ENCODE measurements at places on chromosomes 7 and 10.

- DNase-seq: no peak
Observed at GRCh38 chr10:122087436-122087835, 98.5 kb downstream of the TACC2 start.

- DNase-seq: no peak
Observed at GRCh38 chr7:96789914-96790313, 80.3 kb upstream of the SEM1 start.

DNA sequence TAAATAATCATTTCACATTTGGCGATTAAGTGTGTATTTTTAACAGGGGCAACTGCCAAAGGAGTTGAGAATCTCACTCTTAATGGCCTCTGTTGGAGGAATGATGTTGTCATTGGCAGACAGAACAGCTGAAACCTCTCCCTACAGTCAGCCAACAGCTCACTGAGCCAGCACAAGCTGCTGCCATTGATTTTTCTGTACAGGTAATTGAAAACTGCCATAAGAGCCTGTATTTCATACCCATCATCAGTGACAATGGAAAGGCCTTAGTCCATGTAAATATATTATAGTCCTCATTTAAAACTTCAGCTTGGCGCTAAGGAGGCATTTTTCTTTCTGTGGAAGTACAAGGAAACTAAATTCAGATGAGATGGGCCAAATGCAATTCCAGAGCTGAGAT is 28.1 kb upstream of the PTN start:
- DNase-seq: no peak

GRCh38 chr10:34802692-34803091 is 12.4 kb downstream of the PARD3 start:
- no peak for DNase-seq

- no peak for DNase-seq
Observed at GRCh38 chr10:97065686-97066660, 119.8 kb downstream of the SLIT1 start.

GRCh38 chr7:24336461-24336860 is 52.5 kb downstream of the NPY start:
- DNase-seq: no peak

DNA sequence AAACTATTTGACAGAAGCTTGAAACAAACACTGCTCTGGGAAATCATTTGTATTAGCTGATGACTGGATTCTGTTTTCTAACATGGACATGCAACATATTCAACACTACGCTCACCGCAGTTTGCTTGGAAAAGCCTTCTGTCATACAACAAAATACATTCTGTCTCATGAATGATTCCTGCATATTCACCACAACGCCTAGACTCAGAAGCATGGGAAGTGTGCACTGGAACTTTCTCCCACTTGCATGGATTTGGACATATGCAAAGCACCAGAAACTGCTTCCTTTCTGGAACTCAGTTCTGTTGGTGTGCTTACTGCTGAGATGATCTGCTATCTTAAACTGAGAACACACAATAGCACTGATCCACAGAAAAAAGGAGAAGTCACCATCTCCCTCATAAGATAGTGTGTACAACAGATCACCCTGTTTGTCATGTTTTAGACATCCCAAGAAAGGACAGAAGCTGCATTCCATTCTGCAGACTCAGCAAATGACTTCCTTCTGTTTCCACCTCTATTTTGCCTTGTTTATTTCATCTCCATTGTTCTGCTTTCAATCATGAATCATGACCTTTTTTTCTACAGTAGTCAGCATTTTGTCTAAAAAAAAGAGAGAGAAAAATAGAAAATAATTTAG is 115.8 kb downstream of the HTR7 start:
- DNase-seq: no peak

GRCh38 chr10:107657851-107658250 is 493.3 kb upstream of the SORCS1 start:
- DNase-seq: no peak

- DNase-seq: no peak
Observed at GRCh38 chr7:3980300-3980643, 679.2 kb downstream of the SDK1 start.

- no peak for DNase-seq
Observed at GRCh38 chr10:86149257-86149656, 217.3 kb downstream of the GRID1 start.

DNA sequence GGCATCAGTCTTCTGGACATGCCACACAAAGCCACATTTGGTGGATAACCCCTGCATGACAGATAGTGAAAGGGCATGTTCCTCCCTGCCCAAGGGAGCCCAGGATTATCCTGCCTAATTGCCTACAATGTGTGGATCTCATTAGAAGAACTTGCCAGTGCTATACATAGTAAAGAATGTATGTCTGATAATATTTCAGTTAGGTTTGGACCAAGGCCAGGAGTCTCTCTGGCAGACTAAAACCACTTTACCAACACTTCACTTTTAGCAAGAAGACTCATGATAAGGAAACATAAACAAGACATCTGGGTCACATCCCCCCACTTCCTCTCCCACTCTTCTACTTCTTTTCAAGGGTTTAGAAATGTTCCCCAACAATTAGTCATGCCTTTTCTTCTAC is 196.7 kb downstream of the MTERF1 start:
- peak; percentile 43 for DNase-seq

GRCh38 chr10:209357-209756 is 74.1 kb downstream of the ZMYND11 start:
- DNase-seq: no peak

- no peak for DNase-seq
Observed at GRCh38 chr7:158407581-158408317, 179.9 kb downstream of the PTPRN2 start.

DNA sequence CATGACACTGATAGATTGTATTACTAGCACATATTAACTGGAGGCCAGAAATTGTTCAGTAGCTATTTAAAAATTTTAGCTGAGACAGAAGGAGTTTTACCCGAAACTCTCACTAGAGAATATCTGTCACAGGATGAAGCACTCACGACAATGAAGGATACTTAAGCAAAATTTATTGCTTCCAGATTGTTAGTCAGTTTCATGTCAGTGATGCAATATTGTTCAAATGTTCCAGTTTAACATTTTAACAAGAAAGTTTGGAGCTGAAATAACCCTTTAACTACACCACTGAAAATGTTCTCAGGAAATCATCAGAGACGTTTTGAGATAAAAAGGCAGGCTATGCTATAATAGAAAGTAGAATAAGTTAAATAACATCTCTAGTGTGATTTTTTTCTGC is 15.0 kb upstream of the CADPS2 start:
- DNase-seq: no peak

DNA sequence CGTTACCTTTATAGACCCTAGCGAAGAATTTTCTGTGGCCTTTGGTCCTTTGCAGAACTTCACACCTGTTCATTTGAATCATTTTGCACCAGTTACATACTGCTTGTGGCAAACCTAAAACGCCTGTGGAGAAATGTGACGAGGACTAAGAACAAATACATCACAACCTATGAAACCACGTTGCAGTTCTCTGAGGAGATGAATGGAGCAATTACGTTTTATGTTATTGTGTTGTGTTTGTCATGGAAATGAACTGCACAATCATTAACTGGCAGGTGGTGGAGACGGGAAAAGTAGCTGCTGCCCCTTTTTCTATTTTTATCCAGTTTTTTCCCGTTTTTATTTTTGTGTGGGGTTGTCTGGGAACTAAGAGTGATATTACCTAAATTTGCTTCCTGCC is 505.5 kb downstream of the SDK1 start:
- no peak for DNase-seq

All from HS-27A (cell line).